ENCODE measurements at places on chromosomes 6 and 20.

DNA sequence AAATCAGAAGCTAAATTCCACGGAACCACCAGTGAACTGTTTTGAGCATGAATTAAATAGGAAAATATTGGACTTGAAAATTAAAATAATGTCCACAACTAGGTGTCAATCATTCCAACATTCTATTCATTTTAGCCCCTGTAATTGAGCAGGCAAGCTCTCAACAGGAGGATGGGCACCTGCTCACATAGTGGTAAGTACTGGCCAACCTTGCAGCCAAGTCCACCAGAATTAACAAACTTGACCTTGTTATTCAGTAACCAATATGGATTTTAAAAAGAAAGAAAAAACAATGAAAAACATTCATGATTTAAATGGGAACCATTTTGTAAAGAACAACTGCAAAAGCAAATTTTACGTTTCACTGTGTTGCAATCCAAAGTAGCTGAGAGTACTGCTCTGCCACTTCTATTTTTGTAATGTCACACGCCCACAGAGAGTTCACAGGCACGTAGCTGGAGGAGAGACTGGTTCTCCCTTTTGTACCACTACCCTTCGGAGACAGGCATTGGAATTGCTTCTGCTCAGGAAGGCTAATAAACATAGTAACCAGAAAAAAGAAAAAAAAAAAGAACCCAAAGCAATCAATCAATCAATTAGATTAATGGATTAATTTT, 75.2 kb upstream of the F13A1 start:
- DNase-seq = no peak

DNA sequence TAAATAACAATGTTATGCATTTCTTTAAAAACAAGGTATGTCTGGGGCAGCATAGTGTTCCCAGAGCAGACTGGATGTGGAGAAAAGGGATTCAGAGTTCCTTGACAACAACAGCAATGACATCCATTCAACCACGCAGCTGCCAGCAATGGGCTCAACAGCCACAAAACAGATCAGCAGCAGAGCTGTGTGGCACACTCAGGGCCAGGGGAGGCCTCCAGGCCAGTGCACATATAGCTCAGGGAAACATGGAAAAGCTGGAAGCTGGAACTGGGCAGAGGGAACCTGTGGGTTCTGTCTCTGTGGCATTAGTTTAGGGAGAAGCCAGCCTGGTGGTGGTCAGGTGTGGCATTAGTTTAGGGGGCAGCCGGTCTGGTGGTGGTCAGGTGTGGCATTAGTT, 148.3 kb downstream of the SMOC2 start:
- no peak for DNase-seq

GRCh38 chr6:98295515-98296175, 538.7 kb upstream of the POU3F2 start:
- no peak for DNase-seq

- no peak for DNase-seq
Measured at GRCh38 chr20:53986037-53986650, 84.2 kb downstream of the BCAS1 start.

DNA sequence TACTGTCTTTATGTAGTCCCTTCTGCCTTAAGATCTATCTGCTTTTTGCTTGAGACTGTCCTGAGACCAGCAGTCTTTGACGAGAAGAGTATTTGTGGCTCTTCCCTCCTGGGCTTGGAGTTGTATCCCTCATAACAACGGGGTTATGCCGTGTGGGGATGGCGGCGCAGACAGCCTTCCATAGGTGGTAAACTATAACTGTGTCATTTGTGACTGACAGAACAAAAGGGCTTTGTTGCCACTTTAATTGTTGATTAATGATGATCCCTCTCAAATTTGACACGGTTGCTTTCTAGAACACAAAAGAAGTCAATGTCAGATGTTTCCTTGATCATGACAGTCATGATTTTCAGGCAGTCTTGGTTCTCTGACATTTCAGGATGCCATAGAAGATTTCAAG, 196.6 kb downstream of the JARID2 start:
- no peak for DNase-seq

DNA sequence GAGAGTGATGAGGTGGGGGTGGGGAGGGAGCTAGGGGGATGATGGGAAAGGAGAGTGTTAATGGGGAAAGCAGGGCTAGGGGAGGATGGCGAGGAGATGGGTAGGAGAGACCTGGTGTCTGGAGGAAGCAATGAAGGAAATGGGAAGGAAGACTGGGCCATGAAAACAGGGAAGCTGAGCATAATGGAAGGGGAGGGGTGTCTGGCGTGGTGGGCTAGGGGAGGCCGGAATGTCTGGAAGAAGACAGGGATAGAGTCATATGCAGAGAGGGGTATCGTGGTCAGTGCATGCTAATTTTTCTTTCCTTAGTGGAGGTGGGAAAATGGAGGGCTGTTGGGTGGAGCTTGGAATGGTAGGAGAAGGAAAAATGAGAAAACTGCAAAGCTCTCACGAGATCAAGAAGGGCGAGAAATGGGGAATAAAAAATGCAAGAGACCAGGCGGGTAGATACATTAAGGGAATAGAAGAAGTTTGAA, 423 bp downstream of the KLHDC3 start:
- DNase-seq = no peak

DNA sequence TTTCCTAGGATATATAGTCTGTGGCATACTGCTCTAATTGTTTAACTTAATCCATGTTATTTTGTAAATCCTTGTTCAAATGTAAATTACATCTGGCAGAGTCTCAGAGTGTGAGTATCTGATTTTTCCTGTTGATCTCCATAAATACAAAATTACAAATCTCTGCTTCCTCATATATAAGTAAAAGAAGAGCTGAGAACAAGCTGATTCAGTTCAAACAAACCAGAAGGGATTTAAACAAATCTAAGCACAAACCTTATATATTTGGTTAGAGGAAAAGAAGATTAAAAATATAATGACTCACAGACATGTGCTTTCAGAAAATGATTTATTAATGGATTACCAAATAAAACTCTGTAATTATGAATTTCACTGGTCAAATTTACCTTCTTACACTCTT, 37.3 kb downstream of the KIF13A start:
- DNase-seq = no peak

GRCh38 chr6:23111984-23112383, 542.6 kb downstream of the HDGFL1 start:
- DNase-seq = peak; percentile 60

DNA sequence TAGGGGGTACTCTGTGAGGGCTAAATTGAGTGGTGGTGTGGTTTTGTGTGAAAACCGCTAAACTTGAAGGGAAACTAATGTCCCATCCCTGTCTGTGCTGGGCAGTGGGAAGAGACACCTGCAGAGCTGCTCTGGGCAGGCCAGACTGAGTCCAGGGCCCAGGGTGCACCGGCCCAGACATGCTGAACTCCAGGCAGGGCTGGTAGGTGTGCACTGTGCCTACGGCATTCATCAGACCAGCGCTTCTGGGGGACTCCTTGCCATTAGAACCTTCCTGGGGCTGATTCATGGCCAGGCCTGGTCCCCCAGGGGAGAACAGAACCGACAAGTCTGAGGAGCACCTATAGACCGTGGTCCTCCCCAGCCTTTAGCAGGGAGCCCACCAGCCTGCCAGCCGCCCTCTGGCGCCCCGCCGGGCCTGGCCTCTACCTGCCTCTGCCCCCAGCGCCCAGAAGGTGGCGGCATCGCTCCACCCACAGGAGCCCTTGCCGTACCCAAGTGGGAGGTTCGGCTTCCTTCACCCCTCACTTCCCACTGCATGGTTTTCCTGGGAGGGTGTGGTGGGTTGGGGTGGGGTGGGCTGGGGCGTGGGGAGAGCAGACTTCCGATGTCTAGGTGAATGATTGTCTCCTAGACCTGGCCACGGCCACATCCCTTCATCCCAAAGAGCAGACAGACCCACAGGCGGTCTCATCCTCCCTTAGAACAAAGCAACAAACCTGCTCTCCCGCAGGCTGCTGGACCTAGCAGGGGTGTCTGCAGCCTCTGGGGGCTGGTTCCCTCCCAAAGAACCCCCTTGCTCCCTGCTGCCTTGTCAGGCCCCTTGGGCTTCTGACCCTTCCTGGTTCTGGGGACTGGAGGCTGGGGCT, 15.5 kb downstream of the CCDC167 start:
- no peak for DNase-seq

GRCh38 chr6:123215211-123215610, 219.2 kb downstream of the CLVS2 start:
- no peak for DNase-seq

DNA sequence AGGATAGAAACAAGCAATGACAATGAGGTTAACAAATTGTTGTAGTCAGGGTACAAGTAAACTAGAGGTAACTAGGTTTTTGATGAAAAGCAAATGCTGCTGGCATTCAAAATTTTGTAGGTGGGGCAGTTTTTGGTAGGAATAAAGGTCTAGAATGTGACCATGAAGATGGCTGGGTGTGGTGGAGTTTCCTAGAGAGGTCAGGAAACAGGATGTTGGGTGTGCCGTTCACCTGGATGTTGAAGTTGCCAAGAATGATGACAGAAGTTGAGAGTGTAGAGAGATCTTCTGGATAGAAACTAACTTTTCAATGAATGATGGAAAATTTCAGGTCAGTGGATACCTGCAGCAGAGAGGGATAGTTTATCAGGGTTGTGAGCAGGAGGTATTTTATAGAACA, 22.7 kb downstream of the MAPK14 start:
- no peak for DNase-seq

- DNase-seq = no peak
Measured at GRCh38 chr6:131949909-131950766, 1.0 kb downstream of the CCN2 start.

DNA sequence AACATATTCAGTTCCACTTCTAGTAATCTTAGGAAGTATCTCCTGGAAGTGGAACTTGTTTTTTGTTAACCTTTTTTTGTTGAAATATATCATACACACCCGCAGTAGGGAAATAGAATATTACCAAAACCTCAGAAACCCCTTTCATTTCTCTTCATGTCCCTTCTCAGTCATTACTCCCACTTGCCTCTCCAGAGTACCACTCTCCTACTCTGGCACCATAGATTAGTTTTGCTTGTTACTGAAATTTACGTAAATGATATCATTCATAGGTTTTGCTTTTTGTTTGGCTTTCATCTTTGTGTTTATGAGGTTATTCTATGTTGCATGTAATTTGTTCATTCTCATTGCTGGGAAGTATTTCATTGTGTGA, 52.8 kb downstream of the ZFAND3 start:
- no peak for DNase-seq

GRCh38 chr20:61556673-61557072, 304.6 kb downstream of the CDH4 start:
- DNase-seq = no peak

GRCh38 chr20:52263757-52264156, 72.2 kb upstream of the ZFP64 start:
- no peak for DNase-seq

DNA sequence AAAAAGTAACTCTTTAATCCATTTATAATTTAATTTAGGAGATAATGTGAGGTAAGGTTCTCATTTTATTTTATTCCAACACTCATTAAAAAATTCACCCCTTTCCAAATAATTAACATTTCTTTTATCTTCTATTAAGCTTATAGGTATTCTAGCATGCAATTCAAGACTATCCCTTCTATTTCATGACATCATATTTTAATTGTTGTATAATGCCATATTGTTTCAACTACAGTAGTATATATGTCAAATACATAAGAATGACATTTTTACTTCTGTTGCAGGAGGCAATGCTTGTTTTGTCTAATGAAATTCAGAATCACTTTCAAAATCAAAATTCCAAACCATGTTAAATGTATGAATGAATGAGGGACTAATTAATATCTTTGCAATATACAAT, 76.2 kb downstream of the MAFB start:
- no peak for DNase-seq

GRCh38 chr6:144657691-144658090, 372.6 kb downstream of the UTRN start:
- DNase-seq = no peak

DNA sequence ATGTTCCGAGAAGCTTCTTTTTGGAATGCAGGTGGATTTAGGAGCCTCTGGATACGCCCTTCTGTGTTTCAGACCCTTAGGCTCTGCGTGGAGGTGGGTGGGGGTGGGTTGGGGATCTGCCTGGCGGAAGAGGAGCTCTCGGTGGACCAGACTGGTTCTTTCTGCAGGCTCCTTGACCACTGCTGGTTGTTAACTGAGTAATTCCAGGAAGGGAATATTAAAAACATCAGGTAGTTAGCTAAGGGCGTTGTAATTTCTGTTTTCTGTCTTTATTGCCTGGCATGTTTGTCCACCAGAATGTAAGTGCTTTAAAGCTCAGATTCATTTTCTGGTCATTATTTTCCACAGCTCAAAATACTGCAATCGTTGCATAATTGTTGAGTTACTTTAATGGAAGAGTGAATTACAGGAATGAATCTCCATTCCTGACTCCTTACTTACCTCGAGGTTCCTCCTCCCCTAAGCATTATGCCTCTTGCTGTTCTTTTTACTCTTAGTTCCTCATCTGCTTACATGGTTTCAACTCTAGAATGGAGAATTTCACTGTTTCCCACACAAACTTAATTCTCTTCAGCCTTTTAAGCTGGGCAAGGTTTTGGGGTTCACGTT, 5.9 kb downstream of the CDYL start:
- DNase-seq = no peak

DNA sequence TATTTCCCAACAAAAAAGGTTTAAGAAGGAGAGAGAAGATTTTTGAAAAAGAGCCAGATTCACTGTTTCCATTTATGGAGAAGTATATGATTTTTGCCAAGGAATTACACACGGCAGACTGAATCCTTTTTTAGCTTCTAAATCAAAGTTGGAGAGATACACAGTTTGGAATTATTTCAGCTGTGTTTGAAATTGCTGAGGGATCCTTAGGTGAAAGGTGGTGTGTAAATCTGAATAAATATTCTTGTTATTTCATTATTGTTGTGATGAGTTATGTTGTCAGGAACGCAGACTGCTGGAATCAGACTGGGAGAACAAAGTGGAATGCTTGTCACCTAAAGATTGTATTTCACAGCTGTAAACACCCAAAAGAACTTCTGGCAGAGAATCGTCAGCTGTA, 168.5 kb upstream of the AKIRIN2 start:
- peak; percentile 5 for DNase-seq

DNA sequence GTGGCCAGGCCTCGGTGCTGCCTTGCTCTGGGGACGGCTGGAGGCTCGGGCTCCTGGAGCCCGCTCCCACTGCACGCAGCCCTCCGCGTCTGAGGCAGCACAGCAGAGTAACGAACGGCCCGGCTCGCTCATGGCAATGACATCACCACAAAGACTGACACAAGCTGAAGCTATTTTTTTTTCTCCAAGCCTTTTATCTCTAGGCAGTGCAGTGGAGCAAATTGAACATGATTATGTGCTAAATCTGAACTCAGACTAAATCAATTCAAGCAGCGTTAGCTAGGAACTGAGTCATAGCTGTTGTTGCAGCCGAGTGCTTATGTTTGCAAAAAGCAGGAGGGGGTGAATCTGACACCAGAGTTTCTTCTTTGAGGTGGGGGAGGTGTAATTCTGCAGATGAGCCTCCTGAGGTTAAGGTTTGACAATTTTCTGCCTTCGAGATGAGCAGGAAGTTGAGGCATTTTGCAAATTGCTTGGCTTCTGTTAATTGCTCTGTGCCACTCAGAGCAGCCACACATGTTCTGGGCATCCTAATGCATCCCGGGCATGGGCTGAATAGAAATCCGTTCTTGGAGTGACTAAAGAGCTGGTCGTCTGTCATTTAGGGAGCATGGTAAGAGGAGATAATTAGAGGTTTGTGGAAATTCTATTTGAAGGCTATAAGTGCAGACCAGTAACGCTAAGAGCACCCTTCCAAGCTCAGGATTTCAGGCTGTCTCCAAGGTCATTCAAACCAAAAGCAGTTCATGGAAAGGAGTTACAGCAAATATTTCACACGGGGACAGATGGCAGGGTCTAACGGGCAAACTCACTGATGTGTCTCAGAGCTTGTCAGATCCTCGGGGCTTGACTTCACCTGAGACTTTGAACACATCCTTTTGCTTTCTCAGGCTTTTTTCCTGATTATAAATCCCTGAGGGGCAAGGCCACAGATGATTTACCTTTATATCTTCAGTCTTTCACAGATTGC, 155.1 kb upstream of the ENPP5 start:
- DNase-seq = peak; percentile 77

Data from fibroblast of skin of left biceps (primary cell).